ENCODE measurements at places on chromosomes 7 and 10.
A peak's percentile ranks its signal among the peaks of the same experiment; 100 is the strongest.

- DNase-seq: no peak
Measured at GRCh38 chr10:48430402-48430993, 124.0 kb downstream of the MAPK8 start.

- DNase-seq: no peak
Measured at GRCh38 chr7:150931199-150931869, 46.8 kb downstream of the KCNH2 start.

DNA sequence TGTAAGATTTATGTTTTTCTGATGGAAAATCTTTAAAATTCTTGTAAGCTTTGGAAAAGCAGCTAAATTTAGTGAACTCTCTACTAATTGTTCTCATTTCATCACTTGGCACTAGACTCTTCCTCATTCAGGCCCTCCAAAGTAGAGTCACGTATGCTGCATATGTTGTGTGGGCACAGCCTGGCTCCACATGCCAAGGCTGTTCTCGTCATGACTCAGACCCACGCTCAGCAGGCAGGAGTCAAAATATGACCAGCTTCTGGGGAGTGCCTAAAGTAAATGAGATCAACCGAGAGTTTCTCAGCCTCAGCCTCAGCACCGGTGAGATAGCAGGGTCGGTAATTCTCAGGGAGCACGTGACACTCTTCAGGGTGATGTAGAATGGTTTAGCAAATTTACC lies 1672.9 kb downstream of the REEP3 start:
- no peak for DNase-seq

- DNase-seq: no peak
Measured at GRCh38 chr10:118911363-118911762, 118.2 kb upstream of the NANOS1 start.

DNA sequence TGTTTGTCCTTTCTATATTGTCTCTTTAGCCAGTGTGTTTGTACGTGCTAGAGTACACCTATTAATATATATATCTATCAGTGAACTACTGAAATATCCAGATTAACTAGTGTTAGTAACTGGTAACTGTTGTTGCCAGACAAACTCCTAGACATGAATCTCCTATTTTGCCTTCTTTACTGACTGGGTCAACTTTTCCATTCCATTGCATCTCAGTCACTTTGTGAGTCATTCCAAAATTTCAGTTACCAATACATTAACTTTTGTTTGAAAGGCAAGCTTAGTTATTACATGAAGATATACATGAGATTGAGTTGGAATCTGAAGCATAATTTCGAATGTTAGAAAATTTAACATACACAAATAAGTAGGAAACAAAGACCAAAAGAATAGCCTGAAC lies 51.4 kb downstream of the BTAF1 start:
- no peak for DNase-seq

DNA sequence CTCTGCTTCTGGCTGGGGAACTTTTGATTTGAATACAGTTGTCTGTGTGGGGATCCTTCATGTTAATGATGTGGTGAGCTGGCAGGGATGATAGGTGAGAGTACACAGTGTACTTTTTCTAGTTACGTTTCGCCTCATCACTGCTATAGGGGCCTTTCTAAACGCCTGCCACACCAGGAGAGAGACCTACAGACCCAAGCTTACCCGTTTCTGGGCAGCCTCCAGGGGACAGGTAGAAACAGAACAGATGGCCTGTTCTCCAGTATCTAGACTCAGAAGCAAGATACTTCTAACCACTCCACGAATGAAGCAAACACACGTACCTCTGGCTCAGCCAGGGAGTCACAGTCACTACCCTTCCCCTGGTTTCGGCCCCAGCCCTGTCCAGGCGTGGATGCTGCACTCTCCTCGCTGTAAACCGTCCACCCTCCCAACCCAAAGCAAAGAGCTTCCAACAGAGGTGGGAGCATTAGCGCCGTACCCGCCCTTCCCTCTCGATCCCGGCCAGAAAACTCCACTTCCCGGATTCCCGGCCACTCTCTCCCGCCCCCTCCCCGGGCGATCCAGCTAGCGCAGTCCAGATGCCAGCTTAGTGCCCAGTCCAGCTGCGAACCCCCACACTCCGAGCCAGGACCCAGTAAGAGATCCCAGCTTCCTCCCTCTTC lies 1.2 kb downstream of the CCDC6 start:
- peak; percentile 19 for DNase-seq

DNA sequence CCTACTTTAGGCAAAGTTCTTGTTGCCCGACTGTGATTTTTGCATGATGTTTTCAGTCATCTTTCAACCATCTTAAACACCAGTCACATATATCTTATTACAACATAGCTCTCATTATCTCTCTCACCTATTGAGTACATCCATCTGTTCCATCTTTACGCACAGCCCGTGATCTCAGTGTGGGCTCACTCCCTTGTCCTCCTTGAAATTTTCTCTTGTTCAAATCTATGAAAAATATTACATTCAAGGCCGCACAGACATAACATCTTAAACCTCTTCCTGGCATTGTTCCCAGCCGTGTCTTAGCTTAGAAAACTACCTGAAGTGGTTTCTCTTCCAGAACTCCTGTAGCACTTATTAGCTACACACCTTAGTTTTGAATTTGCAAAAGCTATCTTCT lies 32.6 kb downstream of the NET1 start:
- DNase-seq: no peak

- no peak for DNase-seq
Measured at GRCh38 chr10:122592161-122592560, 31.6 kb downstream of the DMBT1 start.
